Stimulated activated CD4-positive, alpha-beta T cell treated with anti-CD3 and anti-CD28 coated beads, Interleukin-12 subunit alpha, Interleukin-12 subunit beta, amount 100 ng/mL, for 24 hours (primary cell): ENCODE measurements at places on chromosomes 7 and 10.
A peak's percentile ranks its signal among the peaks of the same experiment; 100 is the strongest.

DNA sequence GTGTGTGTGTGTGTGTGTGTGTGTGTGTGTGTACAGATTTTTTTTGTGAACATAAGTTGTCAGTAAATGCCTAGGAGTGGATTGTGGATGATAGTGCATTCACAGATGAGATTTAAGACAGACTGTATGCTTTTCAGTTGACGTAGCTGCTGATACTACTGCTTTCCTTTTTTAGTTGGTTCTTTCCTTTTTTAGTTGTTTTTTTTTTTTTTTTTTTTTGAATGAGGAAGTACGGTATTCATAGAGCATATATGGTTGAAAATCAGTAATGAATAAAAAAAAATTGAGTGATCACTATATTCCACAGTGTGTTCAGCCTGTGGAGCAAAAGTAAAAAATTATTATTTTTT lies 80.5 kb downstream of the RBM33 start:
- no peak for DNase-seq

DNA sequence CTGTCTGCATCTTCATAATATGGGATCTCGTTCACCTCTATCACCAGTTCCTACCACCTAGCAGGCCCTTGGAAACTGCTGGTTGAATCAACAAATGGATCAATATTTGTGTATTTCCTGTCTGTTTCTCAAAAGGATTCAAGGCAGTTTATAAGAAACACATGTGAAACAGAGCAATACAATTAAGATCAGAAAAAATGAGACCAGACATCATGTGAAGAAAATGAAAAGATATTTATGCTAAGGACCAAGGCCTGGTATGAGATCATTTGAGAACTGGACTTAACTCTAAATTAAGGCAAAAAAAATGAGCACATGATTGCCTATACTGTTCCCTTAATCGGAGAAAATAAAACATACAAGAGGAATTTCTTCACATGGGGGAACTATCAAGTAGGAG lies 589.0 kb downstream of the SUGCT start:
- no peak for DNase-seq

- DNase-seq = no peak
Observed at GRCh38 chr10:9688711-9689110, 1329.0 kb upstream of the CELF2 start.

DNA sequence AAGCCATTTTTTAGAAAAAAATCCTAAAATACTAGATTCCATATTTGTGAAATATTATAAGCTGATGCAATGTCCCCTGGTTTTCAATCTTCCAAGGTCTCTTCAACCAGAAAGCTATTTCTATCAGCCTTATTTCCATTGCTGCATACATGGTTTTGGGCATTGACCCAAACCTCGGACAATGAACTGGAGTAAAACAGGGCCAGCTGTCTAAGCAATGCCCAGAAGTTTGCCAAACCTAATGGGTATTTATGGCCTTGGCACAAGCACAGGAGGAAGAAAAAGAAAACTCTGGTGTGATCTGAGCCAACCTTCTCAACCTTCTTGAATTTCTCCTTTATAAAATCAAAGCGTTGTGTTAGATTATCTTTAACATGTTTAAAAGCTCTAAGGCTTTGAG lies 402.3 kb downstream of the DNAJB9 start:
- no peak for DNase-seq

DNA sequence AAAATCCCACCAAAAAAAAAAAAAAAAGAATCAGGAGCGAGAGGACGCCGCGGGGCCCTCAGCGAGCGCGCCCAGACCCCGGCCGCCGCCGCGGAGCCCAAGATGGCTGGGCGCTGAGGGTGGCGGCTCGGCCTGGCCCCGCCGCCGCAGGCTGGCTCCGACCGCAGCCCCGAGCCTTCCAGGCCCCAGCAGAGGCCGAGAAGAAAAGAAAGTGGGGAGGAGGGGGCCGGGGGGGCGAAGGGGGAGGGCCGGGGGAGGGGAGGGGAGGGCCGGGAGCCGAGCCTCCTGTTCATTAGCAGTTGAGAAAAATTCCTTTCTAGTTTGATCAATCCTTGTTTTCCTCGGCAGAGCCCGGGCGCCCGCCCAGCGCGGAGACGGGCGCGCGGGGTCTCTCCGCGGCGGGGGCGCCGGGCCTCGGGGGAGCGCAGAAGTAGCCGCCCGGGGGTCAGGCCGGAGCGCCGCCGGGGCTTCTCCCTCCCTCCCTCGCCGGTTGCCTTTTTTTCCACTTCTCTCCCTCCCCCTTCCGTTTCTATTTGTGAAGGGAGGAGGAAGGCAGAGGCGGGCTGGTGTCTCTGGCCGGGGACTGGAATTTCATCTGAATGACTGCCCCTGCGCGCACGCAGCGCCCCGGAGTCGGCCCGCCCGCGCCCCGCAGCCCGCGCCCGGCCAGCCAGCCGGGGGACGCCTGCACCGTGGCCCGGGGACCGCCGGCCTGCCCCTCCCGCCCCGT lies 778 bp upstream of the TRIM8 start:
- DNase-seq = peak; percentile 47

DNA sequence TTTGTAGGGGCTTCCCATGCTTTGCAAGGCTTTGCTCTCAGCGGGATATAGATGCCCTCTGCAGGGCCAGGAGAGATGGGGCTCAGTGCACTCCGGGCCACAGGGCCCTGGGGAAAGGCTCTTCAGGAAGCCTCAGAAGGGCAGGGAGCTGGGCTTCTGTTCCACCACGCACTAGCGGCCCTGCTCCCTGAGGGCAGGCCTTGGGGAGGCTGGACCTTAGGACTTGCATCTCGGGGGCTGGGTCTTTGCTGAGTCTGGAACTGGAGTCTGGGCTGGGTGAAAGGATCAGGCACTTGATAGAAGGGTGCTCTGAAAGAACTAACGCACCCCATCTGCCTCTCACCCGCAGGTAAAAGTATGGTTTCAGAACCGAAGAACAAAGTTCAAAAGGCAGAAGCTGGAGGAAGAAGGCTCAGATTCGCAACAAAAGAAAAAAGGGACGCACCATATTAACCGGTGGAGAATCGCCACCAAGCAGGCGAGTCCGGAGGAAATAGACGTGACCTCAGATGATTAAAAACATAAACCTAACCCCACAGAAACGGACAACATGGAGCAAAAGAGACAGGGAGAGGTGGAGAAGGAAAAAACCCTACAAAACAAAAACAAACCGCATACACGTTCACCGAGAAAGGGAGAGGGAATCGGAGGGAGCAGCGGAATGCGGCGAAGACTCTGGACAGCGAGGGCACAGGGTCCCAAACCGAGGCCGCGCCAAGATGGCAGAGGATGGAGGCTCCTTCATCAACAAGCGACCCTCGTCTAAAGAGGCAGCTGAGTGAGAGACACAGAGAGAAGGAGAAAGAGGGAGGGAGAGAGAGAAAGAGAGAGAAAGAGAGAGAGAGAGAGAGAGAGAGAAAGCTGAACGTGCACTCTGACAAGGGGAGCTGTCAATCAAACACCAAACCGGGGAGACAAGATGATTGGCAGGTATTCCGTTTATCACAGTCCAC lies 5.4 kb downstream of the EMX2 start:
- DNase-seq = no peak

DNA sequence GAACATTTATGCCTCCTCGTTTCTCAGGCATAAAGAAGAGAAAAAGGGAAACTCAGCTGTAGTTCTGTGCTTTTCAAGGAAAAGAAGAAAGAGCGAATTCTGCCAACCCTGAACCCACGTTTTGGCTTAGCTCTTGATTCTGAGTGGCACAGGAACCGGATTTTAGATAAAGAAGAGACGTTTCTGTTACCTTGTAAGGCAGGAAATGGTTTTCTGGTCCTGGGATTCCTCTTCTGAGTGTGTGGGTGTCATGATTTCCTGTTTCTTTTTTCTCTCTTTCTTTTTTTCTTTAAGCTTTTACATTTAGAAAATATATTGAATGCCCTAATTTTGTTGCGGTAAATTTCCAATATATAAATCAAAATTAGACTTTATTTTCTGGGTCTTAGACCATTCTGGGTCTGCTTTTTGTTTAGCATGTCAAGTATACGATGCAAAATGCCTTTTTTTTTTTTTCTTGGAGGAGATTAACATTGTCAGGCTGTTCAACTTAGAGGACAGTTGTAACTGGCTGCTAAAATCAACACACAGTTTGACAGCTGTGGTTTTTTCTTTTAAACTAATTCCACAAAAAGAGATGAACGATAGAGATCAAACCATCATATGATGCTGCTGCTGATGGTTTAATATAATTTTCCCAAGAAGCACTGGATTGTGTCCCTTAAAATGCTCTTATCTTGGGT lies 190.8 kb downstream of the GATA3 start:
- DNase-seq = no peak

GRCh38 chr10:26977635-26978034 lies 116.9 kb upstream of the ABI1 start:
- DNase-seq = no peak

GRCh38 chr7:79610748-79611304 lies 157.4 kb upstream of the MAGI2 start:
- DNase-seq = no peak

DNA sequence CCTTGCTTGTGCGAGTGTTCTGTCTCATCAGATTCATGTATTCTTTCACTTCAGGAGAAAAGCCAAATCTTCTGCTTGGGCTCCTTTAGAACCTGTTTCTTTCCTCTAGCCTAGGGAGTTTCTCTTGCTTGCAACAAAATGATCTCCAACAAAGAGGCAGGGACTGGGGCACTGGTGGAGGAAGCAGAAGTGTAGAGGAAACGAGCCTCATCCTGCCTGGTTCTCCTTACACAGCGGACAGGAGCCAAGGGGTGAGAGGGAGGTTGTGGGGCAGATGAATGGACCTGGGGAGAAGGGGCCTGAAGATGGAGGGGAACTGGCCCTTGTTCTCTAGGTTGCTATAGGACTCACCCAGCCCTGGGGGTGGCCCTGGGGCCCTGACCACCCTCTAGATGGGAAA lies 141.1 kb downstream of the PKD1L1 start:
- DNase-seq = no peak

DNA sequence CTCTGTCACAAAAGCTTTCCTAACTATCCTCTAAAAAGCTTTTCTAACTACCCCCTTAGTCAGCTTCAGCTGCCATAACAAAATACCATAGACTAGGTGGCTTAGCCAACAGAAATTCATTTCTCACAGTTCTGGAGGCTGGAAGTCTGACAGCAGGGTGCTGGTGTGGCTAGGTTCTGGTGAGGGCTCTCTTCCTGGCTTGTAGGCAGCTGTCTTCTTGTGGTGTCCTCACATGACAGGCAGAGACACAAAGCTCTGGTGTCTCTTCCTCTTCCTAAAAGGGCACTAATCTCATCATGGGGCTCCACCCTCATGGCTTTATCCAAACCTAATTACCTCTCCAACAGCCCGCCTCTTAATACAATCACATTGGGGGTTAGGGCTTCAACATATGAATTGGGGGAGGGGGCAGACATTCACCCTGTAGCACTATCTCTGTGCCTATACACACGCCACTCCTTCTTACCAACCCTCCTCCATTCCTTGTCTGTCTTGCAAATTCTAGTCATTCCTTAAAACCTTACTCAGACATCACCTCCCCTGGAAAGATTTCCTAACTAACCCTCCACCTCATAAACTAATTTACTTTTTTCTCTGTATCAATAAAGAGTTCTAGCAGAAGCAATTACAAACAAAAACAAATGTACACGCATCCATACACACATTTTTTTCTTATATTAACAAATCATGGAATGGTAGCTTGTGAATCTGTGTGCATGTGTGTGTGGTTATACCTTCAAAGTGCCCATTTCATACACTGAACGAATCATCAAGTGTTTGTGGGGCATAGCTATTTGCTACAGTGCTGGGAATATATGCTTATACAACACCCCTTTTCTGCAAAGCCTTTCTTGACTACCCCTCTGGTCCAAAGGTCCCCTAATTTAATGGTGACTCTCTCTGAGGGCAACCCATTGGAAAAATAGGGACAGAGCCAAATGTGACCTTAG lies 26.4 kb downstream of the RHOBTB1 start:
- no peak for DNase-seq

GRCh38 chr10:78774999-78775711 lies 293.6 kb upstream of the ZMIZ1 start:
- DNase-seq = no peak

DNA sequence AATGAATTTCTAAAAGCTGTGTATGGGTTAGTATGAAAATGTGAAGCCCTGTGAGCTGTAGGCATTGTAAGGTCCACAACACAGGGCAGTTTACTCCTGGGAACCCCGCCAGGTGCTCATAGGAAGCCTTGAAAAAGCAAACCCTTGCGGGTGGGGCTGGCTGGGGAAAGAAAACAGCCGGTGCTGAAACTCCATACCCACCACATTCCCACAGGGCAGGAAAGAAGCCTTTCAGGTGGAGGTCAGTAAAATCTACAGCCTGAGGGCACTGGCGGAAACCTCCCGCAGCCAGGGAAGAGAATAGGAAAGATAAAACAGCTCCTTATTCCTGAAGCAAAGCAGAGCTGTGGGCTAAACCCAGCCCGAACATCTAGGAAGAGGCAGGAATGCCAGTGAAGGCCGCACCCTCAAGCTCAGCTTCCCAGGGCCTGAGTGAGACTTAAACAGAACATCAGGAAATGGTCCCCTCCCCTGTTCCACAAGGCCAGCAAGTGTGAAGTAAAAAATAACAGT lies 34.7 kb downstream of the PODXL start:
- no peak for DNase-seq

GRCh38 chr10:93572606-93573005 lies 6.1 kb downstream of the FFAR4 start:
- DNase-seq = no peak

GRCh38 chr7:51774178-51774577 lies 457.6 kb upstream of the COBL start:
- DNase-seq = no peak

GRCh38 chr10:22588462-22588861 lies 125.9 kb downstream of the PIP4K2A start:
- no peak for DNase-seq

GRCh38 chr10:32454148-32454547 lies 8.2 kb downstream of the CCDC7 start:
- DNase-seq = no peak

- no peak for DNase-seq
Observed at GRCh38 chr10:110993024-110993693, 73.8 kb downstream of the SHOC2 start.

DNA sequence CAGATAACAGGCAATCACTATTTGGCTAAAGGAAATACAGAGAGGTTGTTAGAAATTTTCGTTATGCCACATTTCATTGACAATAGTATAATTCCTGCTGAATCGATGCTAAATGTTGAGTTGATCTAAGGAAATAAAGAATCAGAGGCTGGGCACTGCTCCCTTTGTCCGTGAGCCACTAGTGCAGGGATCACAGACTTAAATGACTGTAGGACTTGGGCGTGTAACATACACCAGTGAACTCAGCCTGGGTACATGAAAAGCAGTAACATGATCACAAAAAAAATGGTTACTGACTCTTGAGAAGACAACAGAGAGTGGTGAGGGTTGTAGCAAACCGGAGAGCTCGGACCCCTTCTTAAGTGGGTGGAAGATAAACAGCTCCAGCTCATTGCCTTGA lies 11.8 kb upstream of the ITGB8 start:
- no peak for DNase-seq

GRCh38 chr7:99499371-99499720 lies 735 bp downstream of the ZNF394 start:
- DNase-seq = no peak

DNA sequence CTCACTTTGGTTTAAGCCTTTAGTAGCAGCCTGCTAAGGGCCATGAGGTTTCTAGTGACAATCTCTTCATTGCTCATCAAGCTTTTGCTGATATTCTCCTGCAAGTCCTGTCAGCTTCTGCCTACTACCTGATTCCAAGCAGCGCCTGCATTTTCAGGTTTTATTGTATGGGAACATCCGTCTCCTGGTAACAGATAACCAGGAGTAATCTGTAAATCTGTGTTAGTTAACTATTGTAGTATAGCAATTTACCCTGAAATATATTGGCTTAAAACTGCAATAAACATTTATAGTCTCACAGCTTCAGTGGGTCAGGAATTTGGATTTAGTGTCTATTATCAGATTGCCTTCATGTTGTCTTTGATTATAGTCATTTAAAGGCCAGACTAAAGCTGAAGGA lies 94.0 kb downstream of the MLLT10 start:
- DNase-seq = no peak

- DNase-seq = no peak
Observed at GRCh38 chr10:113477451-113477850, 75.4 kb upstream of the HABP2 start.
